A549 treated with dexamethasone at 1 μM for 4 hours (cell line): ENCODE measurements at places on chromosomes 1 and 21. TPM values are rescaled to one million over a fixed set of nuclear protein-coding genes. Genes with fewer than 3 reads are reported as not detected.

The ILDR2 gene
- 0.05 to 0.13 TPM (median 0.11 TPM) in 3 of 5 replicates, not detected in the others for total RNA-seq

The OR2L13 gene
- total RNA-seq = not detected in 5 replicates

The FMO3 gene
- not detected in 5 replicates for total RNA-seq

The WDR64 gene
- not detected in 5 replicates for total RNA-seq

The CORT gene
- 0.08 to 0.30 TPM (median 0.24 TPM) in 5 replicates for total RNA-seq

The MFSD2A gene
- total RNA-seq = 8.4 to 11.4 TPM (median 10.4 TPM) in 5 replicates

The LCE6A gene
- not detected in 5 replicates for total RNA-seq

The PTGER3 gene
- 0.02 TPM in 1 of 5 replicates, not detected in the others for total RNA-seq

The PAPPA2 gene
- total RNA-seq = 0.01 to 0.02 TPM (median 0.01 TPM) in 4 of 5 replicates, not detected in the other

The MORN1 gene
- 4.3 to 6.5 TPM (median 6.1 TPM) in 5 replicates for total RNA-seq

The EPHA2 gene
- 81.6 to 130 TPM (median 125 TPM) in 5 replicates for total RNA-seq

The TCP10L gene
- total RNA-seq = 0.37 to 0.75 TPM (median 0.59 TPM) in 5 replicates

The RPE65 gene
- total RNA-seq = not detected in 5 replicates

The HES4 gene
- total RNA-seq = 21.4 to 44.8 TPM (median 36.2 TPM) in 5 replicates

The LYPLA2 gene
- total RNA-seq = 50.0 to 54.9 TPM (median 54.4 TPM) in 5 replicates

The MAP10 gene
- total RNA-seq = 0.64 to 1.0 TPM (median 0.98 TPM) in 5 replicates

The NTNG1 gene
- total RNA-seq = not detected in 5 replicates

The AUNIP gene
- 8.9 to 10.3 TPM (median 9.5 TPM) in 5 replicates for total RNA-seq

The CELA3A gene
- total RNA-seq = not detected in 5 replicates

The WNT2B gene
- 0.19 to 0.33 TPM (median 0.21 TPM) in 5 replicates for total RNA-seq

The ZNF695 gene
- 2.0 to 2.7 TPM (median 2.5 TPM) in 5 replicates for total RNA-seq

The KRTAP7-1 gene
- not detected in 5 replicates for total RNA-seq

The HMCN1 gene
- total RNA-seq = 0.02 to 0.08 TPM (median 0.05 TPM) in 5 replicates

The SLC44A5 gene
- total RNA-seq = 0.03 to 0.09 TPM (median 0.06 TPM) in 4 of 5 replicates, not detected in the other

The MATN1 gene
- 0.06 to 0.18 TPM (median 0.08 TPM) in 4 of 5 replicates, not detected in the other for total RNA-seq

The PCAT6 gene
- 2.3 to 4.8 TPM (median 4.2 TPM) in 5 replicates for total RNA-seq

The IFI44L gene
- total RNA-seq = 0.02 to 0.05 TPM (median 0.02 TPM) in 3 of 5 replicates, not detected in the others

The F3 gene
- total RNA-seq = 11.3 to 16.8 TPM (median 14.1 TPM) in 5 replicates

The SPRR2G gene
- total RNA-seq = not detected in 5 replicates

The STK40 gene
- 8.0 to 11.1 TPM (median 10.1 TPM) in 5 replicates for total RNA-seq

The CACNA1S gene
- total RNA-seq = 0.01 TPM in 1 of 5 replicates, not detected in the others

The USP21 gene
- total RNA-seq = 14.8 to 21.6 TPM (median 20.7 TPM) in 5 replicates

The LCE2B gene
- total RNA-seq = not detected in 5 replicates

The WNT9A gene
- 5.0 to 6.7 TPM (median 5.7 TPM) in 5 replicates for total RNA-seq

The CYP4B1 gene
- 0.07 to 0.17 TPM (median 0.12 TPM) in 3 of 5 replicates, not detected in the others for total RNA-seq
